ENCODE measurements at places on chromosomes 5 and 9.
A peak's percentile ranks its signal among the peaks of the same experiment; 100 is the strongest.

- no peak for DNase-seq
Observed at GRCh38 chr9:6889868-6890267, 132.1 kb downstream of the KDM4C start.

GRCh38 chr9:83271665-83272071, 208.7 kb upstream of the RASEF start:
- no peak for DNase-seq

DNA sequence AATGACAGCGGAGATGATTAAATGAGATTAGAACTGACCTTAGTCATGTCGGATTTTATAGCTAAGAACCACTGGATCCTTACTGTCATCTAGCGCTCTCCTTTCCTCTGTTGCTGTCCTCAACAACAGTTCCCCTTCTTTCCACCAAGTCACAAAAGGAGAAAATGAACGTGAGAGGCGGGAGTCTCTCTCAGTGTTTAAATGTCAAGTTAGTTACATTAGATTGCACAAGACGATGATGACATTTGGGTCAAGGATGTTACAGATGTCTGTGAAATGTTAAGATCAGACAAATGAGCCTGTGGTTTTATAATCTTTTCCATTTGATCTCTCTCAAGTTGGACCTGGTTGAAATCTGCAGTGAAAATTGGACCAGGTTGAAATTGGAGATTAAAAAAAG, 53.5 kb downstream of the FBXO38 start:
- no peak for DNase-seq

DNA sequence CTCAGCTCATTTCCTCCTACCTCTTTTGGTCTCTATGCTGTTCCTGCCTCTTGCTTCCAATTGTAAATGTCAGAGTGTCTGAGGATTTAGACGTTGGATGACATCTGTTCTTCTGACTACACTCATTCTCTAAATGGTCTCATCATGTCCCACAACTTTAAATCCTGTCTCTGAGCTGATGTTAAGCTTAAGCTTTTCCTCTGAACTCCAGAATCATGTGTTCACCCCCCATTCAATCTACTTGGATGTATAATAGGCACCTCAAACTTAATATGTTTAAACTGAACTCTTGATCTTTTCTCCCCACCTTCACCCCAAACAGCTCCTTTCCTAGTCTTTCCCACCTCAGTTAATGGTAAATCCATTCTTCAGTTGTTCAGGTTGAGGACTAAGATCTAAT, 433.6 kb downstream of the CSNK1G3 start:
- no peak for DNase-seq

GRCh38 chr5:64811050-64811640, 42.4 kb downstream of the CWC27 start:
- DNase-seq, result peak; percentile 62

- peak; percentile 7 for DNase-seq
Observed at GRCh38 chr5:178467568-178468195, 122.5 kb downstream of the COL23A1 start.

DNA sequence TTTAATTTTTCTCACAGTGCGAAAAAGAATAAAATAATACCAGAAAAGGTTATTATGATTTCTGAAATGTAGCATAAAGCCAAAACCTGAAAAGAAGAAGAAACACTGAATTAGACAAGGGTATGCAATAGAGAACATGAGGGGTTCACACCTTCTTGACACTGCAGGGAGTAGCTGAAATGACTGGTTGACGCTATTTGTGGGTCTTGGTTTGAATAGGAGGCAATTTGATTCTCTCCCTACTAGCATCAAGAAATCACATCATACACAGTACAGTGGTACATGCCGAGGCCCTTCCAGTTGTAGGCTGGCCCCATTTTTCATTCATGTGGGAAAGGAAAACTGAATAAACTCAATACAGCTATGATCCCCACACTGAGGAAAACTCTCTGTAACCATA, 68.6 kb downstream of the NR3C1 start:
- no peak for DNase-seq

- DNase-seq, result no peak
Observed at GRCh38 chr9:137727716-137728115, 108.9 kb downstream of the EHMT1 start.

DNA sequence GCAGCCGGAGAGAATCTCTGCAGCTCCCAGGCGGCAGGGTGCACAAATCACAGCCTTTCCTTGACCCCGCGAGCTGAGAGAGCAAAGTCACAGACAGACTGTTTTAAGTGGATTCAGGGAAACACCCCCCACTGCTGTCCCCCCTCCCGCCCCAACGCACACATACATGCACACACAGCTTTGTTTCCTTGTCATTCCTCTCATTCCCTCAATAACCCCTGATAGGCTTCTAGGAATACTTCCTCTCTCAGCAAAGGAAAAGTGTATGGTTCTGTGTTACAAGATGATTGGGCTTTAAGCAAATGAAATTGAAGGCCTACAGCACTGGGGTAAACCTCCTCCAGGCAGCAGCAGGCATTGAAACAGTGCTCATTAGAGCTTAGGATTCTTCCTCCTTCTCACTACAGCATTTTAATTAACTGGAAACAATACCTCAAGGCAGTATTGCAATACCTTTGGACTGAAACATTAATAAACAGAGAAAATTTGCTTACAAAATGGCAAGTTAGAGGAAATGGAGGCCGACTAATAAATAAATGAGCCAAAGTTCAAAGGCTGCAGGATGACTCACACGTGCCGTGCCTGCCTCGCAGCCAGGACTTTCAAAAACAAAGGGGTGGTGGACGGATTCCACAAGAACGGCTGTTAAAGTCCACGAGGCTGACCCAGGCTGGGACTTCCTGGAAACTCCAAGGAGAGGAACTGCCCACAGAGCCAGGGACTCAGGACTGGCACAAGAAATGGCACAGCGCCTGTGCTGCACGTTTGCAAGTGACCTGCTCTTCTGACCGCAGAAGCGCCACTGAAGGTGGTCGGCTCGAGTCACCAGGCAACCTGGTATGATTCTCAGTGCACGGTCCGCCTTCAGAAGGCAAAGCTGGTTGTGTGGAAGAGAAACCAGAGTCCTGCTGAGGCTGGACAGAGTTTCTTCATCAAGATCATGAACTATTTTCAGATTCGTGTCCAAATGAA, 236.2 kb downstream of the SYK start:
- DNase-seq, result peak; percentile 77

GRCh38 chr5:9878206-9878605, 248.1 kb upstream of the TAS2R1 start:
- no peak for DNase-seq

DNA sequence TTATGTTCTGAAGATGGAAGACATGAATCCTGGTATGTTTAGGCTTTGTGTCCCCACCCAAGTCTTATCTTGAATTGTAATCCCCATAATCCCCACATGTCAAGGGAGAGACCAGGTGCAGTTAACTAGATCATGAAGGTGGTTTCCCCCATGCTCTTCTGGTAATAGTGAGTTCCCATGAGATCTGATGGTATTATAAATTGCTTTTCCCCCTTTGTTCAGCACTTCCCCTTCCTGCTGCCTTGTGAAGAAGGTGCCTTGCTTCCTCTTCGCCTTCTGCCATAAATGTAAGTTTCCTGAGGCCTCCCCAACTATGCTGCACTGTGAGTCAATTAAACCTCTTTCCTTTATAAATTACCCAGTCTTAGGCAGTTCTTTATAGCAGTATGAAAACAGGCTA, 229.0 kb downstream of the ARL15 start:
- DNase-seq, result no peak

GRCh38 chr5:178931846-178932760, 8.9 kb upstream of the ZNF454 start:
- no peak for DNase-seq

DNA sequence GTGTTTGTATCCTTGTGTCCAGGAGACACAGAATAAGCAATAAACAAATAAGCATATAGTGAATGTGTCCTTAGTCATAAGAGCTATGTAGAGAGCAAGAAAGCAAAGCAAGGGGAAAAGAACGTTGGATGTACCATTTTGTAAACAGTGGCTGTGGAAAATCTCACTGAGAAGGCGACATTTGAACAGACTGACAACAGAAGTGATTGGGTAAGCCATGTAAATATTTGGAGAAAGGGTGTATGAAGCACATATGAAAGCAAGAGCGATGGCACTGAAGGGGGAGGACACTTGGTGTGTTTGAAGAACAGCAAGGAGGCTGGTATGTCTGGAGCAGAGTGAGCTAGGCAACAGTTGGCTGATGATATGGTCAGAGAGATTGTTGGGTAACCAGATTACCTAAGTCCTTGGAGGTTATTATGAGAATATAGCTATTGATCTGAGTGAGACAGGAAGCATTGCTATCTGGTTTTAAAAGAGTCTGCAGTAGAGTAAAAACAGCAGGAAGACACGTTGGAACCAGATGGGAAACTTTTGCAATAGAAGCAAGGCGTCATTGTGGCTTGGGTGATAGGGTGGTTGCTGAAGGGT, 115.5 kb upstream of the IL7R start:
- no peak for DNase-seq

DNA sequence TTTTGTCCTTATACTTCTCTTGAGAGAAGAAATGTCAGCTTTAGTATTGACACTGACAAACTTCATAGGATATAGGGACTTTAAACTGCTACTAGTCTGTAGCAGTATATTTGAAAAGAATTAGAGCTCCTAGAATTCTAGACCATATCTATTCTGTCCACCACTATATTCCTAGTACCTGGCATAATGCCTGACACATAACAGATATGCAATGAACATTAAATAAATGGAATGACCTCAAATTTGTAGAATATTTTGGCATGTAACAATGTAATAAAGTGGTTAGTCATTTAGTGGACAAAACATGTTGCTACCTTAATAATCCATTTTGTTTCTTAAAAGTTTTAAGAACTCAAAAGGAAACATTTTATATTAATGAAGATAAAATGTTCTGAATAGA, 57.5 kb downstream of the HOMER1 start:
- no peak for DNase-seq

- peak; percentile 87 for DNase-seq
Observed at GRCh38 chr9:99430301-99430700, 208.2 kb downstream of the SEC61B start.

DNA sequence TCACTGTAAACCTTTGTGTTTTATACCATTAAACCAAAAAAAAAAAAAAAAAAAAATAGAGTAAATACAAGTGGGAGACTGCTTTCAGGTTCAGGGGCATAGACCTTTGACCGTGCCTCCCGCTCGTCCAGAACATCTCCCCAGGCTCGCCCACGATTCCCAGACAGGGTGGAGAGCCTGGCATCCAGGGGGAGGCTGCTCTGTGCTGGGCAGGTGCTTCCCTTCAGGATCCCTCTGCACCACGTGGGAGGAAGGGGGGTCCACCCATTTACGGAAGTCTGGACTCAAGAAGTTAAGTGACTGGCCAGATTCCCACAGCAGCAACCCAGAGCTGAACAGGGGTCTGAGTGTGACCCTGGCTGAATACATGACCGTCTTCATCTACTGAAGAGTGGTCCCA, 125.4 kb upstream of the LMX1B start:
- no peak for DNase-seq

DNA sequence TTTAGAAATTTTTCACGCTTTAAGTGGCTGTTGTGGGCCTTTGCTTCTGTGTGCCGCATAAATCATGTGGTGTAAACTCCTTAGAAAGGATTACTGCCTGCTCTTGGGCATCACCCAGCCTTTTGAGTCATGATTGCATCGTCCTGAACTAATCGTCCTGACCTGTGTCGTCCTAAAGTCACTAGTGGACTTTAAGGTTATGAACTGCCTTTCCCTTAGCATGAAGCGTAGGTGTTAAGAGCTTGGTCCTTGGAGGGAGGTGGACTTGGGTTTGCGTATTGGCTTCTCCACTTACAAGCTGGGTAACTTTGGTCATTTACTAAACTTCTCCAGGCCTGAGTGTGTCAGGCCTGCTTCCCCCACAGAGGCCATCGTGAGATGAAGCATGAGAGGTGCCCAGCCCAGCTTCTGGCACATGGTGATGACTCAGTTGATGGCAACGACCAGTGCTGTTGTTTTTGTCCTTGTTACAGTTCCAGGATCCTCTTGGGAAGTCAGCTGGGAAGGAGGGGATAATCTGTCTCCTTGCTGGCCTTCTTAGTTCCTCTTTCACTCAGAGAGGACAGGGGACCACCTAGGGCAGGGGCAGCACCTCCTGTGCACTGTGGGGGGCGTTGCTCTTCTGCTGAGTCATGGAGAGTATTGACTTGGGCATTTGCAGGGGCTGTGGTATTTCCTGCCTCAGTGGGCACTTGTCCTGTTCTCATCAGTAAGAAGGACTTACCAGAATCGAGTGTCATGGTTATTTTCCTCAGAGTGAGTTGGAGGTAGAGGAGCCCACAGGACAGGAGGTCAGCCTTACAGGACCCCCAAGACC, 54.2 kb upstream of the NCS1 start:
- DNase-seq, result peak; percentile 21

DNA sequence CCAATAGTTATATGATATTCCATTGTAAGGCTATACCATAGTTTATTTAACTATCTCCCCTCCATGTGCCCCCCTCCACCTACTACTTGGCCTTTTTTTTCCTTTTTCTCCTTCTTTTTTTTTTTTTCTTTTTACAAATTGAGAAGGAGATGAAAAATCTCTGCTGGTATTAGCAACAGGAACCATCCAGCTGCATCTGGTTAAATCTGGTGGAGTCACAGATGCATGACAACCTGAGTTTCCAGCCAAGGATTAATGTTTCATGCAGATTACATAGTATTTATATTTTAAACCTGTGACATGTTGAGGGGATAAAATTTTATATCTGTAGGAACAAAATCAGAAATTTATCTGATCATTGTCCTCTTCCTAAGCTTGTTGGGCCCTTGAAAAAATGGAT, 128.5 kb upstream of the IQGAP2 start:
- DNase-seq, result no peak

GRCh38 chr9:72038408-72038807, 22.0 kb downstream of the C9orf57 start:
- DNase-seq, result no peak

DNA sequence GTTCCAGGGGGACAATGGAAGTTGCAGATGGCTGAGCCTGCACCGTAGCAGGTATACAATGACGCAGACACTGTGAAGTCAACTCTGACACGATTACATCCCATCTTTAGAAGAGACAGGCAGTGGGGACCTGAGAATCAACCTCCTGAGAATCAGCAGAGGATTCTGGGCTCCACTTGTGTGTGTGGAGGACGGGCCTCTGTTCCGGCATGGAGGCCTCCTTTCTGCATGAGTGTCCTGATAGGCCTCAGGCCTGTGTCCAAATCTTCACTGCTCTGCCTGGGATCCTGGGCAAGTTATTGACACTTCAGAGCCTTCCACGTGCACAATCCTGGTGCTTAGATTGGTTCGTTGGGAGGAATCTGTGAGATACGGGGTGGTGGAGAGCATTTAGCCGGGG, 151.2 kb upstream of the COL5A1 start:
- DNase-seq, result no peak

DNA sequence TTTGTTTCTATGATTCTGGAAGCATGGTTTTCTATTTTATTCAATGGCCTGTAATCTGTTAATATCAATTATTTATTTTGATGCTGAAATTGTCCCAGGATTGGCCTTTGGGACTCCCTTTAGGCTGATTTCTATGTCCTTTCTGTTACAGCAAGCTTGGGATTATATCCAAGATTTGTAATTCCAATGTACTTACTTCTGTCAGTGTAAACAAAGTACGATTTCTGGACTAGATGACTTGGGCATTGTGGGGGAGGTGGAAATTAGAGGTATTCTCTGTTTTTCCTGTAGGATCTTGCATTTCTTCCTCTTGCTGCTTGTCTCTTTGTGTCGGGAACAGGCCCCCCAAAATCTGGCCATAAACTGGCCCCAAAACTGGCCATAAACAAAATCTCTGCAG, 3.7 kb downstream of the PCDHGA12 start:
- DNase-seq, result no peak

GRCh38 chr9:107925749-107926297, 436.3 kb upstream of the KLF4 start:
- no peak for DNase-seq

Data from brain microvascular endothelial cell (primary cell).